Effector memory CD8-positive, alpha-beta T cell (primary cell): ENCODE measurements at places on chromosomes 3 and 15.

- DNase-seq = peak; percentile 56
- no peaks in the 10 kb centered on the region for H3K36me3 ChIP-seq
- peaks cover 18% of the 10 kb centered on the region for H3K27me3 ChIP-seq
- peaks cover 10% of the 10 kb centered on the region for H3K4me1 ChIP-seq
- H3K27ac ChIP-seq = no peak overlapping the region
These were observed 36.4 kb downstream of the FAM3D start for GRCh38 chr3:58630076-58630709.

DNA sequence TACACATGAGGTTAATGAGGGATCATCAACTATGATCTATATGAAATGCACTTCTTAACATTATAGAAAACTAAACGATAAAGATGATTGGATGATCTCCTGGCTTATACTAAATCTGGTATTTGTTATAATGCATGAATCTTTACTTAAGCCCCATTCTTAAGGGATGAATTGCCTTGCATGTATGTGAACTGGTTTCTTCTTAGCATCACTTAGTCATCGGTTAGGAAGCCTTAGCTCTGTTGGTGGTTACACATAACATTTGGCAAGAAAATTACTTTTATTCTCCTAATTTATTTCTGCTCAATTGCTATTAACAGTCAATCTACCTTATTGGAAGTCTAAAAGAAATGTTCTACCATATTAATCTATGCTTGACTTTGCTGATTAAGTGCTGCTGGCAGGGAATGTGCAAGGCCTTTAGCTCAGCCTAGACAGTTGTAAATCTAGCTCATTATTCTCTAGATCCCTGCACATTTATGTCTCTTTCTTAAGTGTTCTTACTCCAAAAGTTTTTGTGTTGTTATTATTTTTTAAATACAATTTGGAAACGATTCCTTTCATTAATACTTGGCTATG is 356.0 kb downstream of the ZPLD1 start:
- H3K4me3 ChIP-seq = no peak overlapping the region
- no peaks in the 10 kb centered on the region for H3K4me1 ChIP-seq
- no peak overlapping the region for H3K27ac ChIP-seq

DNA sequence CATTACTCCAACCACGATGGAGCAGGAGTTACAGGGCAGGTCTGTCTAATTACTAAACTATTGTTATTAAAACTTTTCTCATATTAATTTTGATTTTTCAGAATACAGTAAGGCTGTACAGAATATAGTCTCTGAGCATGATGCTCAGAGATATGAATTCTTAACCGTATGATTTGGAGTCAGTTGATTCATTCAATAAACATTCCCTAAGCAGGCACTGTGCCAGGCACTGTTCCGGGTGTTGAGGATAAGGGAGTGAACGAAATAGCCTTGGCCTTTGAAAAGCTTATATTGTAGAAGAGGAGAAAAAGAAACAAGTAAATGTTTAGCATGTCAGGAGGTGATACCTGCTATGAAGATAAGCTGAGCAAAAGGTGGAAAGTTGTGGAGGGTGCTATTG is 187.3 kb downstream of the KCNAB1 start:
- peaks cover 3% of the 10 kb centered on the region for H3K36me3 ChIP-seq
- no peak for DNase-seq
- H3K27ac ChIP-seq = no peak overlapping the region
- H3K4me3 ChIP-seq = no peak overlapping the region

- H3K27ac ChIP-seq = no peak overlapping the region
- DNase-seq = no peak
- H3K4me3 ChIP-seq = no peak overlapping the region
These were observed 11.2 kb downstream of the PTH1R start for GRCh38 chr3:46888705-46889104.

GRCh38 chr3:9111417-9111816 is 138.0 kb downstream of the SRGAP3 start:
- H3K36me3 ChIP-seq = no peaks in the 10 kb centered on the region
- DNase-seq = no peak
- no peak overlapping the region for H3K27ac ChIP-seq
- no peak overlapping the region for H3K4me3 ChIP-seq
- H3K4me1 ChIP-seq = no peaks in the 10 kb centered on the region

DNA sequence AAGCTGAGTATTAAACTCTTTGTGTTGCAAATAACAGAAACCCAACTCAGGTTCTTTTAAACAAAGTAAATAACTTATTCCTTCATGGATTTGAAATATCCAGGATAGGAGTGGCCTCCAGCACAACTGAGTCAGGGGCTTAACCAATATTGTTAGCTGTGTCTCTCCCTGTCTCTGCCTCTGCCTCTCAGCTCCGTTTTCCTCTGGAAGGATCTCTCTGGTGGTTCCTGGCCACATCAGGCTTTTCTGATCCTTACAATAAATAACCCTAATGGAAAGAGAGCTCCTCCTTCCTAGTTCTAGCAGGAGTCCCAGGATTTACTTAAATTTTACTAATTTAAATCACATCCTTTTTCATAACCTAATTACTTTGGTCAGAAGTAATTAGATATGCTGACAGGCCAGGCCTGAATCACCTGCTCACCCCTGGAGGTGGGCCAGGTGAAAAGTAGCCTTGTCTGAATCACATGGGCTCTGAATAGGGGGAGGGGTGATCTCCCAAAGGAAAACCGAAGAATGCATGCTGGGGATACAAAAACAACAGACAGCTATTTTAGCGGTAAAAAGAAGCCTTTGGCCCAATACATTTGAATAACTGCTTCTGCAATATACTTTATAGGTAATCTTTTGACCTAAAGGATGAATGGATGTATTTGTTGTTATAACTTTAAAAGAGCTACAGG is 75.4 kb downstream of the REC114 start:
- no peak for DNase-seq
- no peaks in the 10 kb centered on the region for H3K36me3 ChIP-seq
- H3K27ac ChIP-seq = peak overlapping the region; percentile 36
- H3K27me3 ChIP-seq = no peaks in the 10 kb centered on the region

GRCh38 chr15:71777216-71777943 is 33.0 kb upstream of the NR2E3 start:
- H3K36me3 ChIP-seq = peaks cover 4% of the 10 kb centered on the region
- peaks cover 18% of the 10 kb centered on the region for H3K27me3 ChIP-seq
- no peak for DNase-seq
- no peak overlapping the region for H3K27ac ChIP-seq
- no peak overlapping the region for H3K4me3 ChIP-seq

DNA sequence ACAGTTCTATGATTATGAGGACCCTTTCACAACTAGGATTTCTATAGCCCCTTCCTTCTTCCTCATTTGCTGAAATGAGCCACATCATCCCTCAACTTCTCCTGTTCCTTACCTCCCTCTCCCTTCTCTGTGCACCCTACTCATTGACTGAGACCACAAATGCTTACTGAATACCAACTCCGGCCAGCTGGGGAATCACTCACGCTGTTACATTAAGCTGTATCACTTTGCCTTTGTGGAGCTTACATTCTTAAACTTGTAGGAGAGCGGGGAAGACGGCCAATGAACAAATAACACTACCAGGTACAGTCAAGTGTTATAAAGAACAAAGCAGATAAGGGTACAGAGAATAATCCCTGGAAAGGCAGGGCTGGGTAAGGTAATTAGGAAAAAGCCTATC is 5.7 kb downstream of the SUCLG2 start:
- no peak for DNase-seq
- peak overlapping the region; percentile 2 for H3K27ac ChIP-seq

GRCh38 chr3:151203051-151203420 is at the start of gene GPR171:
TSS of gene GPR171 (minus strand) at chr3:151203216. CDS start at chr3:151199386, 3,830 bp downstream.
- peaks cover 57% of the 10 kb centered on the region for H3K4me1 ChIP-seq
- DNase-seq = peak; percentile 56
- peak within 1 kb of the TSS; percentile 96 for H3K27ac ChIP-seq
- peak within 1 kb of the TSS; percentile 89 for H3K4me3 ChIP-seq

- no peaks in the 10 kb centered on the region for H3K4me1 ChIP-seq
- H3K27me3 ChIP-seq = no peaks in the 10 kb centered on the region
- no peak overlapping the region for H3K27ac ChIP-seq
These were observed 297.1 kb downstream of the NSUN3 start for GRCh38 chr3:94359996-94360395.

- peak overlapping the region; percentile 13 for H3K27ac ChIP-seq
- no peak for DNase-seq
- no peaks in the 10 kb centered on the region for H3K4me1 ChIP-seq
- no peak overlapping the region for H3K4me3 ChIP-seq
- H3K27me3 ChIP-seq = peaks cover 6% of the 10 kb centered on the region
- H3K36me3 ChIP-seq = no peaks in the 10 kb centered on the region
These were observed 173.6 kb upstream of the LYSMD4 start for GRCh38 chr15:99906793-99907192.

DNA sequence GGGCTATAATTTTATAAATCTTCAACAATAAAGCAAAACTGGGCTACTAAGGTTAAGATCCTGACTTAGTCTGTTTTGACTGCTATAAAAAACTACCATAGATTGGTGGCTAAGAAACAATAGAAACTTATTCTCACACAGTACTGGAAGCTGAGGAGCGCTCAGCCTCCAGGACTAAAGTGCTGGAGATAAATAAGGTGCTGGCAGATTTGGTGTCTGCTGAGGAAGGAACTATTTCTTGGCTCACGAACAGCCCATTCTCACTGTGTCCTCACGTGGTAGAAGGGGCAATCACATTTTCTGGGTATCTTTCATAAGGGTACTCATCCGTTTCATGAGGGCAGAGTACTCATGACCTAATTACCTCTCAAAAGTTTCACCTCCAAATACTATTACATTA is 166.8 kb upstream of the CBLB start:
- H3K4me3 ChIP-seq = no peak overlapping the region
- no peak overlapping the region for H3K27ac ChIP-seq
- H3K36me3 ChIP-seq = no peaks in the 10 kb centered on the region
- H3K4me1 ChIP-seq = peaks cover 12% of the 10 kb centered on the region
- DNase-seq = no peak
- no peaks in the 10 kb centered on the region for H3K27me3 ChIP-seq

GRCh38 chr15:41966920-41967465 is 5.4 kb downstream of the EHD4 start:
- H3K27me3 ChIP-seq = no peaks in the 10 kb centered on the region
- H3K4me1 ChIP-seq = peaks cover 36% of the 10 kb centered on the region
- H3K27ac ChIP-seq = peak overlapping the region; percentile 69
- H3K36me3 ChIP-seq = peaks cover 38% of the 10 kb centered on the region
- H3K4me3 ChIP-seq = no peak overlapping the region

GRCh38 chr15:49200347-49200746 is 30.3 kb downstream of the GALK2 start:
- no peaks in the 10 kb centered on the region for H3K27me3 ChIP-seq
- peaks cover 8% of the 10 kb centered on the region for H3K36me3 ChIP-seq
- no peak for DNase-seq
- H3K4me3 ChIP-seq = no peak overlapping the region

DNA sequence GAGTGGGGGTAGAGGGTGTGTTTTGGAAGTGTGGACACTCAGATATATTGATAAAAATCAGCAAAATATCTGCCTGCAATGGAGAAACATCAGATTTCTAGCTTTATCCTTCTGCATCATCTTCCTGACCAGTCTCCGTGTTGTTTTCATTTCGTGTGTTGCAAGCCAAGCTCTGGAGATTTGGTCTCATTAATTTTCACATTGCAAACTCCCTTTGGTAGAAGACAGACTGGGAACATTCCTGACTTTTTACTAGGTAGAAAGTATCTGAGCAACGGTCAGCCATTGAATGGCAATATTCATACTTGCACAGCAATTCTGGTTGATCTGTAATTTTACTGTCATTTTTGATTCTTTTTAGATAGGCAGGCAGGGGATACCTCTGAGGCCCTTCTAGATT is 30.4 kb downstream of the FSTL1 start:
- peaks cover 35% of the 10 kb centered on the region for H3K27me3 ChIP-seq
- no peaks in the 10 kb centered on the region for H3K36me3 ChIP-seq

GRCh38 chr3:103657756-103658155 is 1222.9 kb downstream of the ZPLD1 start:
- H3K27me3 ChIP-seq = no peaks in the 10 kb centered on the region
- H3K36me3 ChIP-seq = no peaks in the 10 kb centered on the region
- no peak for DNase-seq

DNA sequence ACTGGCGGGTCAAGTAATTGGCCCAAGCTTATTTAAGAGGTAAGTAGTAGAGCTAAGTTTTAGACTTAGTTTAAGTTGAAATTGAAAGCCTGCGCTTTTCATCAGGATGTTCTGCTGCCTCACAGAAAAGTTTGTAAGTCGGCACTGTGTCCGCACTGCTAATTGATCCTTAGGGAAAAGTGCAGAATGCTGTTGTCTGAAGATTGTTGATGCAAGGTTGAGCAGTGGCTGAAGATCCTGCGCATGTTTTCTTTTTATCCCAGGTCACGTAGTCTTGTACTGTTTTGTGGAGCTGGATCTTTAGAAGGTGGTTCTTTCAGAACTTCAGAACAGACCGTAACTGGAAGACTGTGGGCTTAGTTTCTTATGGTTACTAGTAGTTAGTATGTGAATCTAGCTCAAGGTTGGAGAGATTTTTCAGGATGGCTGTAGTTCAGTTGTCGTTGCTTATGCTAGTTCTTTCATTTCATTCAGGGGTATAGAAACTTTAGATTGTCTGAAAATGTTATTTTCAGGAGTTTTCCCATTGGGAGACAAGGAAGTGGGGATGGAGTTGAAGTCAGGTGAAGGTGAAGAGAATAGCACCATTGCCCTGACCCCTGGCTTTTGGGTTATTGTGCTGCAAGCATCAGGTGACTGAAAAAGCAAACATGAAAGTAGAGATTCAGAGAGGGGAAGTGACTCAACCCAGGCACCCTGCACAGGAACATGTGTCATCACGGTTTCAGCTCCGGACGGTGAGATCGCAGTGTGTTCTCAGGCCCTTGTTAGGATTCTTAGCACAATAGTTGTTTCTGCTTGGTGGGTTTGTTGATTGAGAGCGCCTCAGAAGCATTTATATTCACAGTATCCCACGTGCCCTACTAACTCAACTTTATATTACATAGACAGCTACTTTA is 32.8 kb downstream of the AKAP13 start:
- H3K27ac ChIP-seq = peak overlapping the region; percentile 64
- H3K27me3 ChIP-seq = no peaks in the 10 kb centered on the region
- peak; percentile 42 for DNase-seq
- peaks cover 4% of the 10 kb centered on the region for H3K36me3 ChIP-seq

GRCh38 chr3:139774560-139775302 is 97.0 kb upstream of the NMNAT3 start:
- H3K27ac ChIP-seq = no peak overlapping the region
- H3K4me3 ChIP-seq = no peak overlapping the region
- H3K4me1 ChIP-seq = no peaks in the 10 kb centered on the region
- no peaks in the 10 kb centered on the region for H3K36me3 ChIP-seq

GRCh38 chr15:62094388-62094787 is 27.6 kb downstream of the C2CD4A start:
- H3K27ac ChIP-seq = no peak overlapping the region
- peaks cover 3% of the 10 kb centered on the region for H3K36me3 ChIP-seq
- no peaks in the 10 kb centered on the region for H3K4me1 ChIP-seq

- no peaks in the 10 kb centered on the region for H3K4me1 ChIP-seq
- DNase-seq = no peak
- no peaks in the 10 kb centered on the region for H3K27me3 ChIP-seq
- no peaks in the 10 kb centered on the region for H3K36me3 ChIP-seq
- H3K4me3 ChIP-seq = no peak overlapping the region
These were observed 361.3 kb downstream of the ULK4 start for GRCh38 chr3:41600616-41601015.

DNA sequence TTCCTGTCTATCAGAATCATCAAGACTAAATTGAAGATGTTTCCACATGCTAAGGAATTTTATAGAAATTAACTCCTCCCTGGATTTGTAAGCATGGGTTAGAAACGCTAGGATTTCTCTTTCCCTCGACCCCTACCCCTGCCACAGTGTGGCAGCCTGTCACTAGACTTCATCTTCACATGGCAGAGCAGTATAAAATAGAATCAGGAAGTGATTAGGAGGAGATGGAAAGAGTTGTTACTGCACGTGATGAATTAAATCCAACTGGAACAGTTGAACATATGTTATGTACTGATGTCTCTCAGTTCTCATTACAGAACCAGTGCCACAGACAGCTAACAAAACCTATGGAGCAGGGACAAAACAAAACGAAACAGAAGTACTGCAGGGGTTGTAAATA is 130.0 kb upstream of the BNIP2 start:
- peaks cover 10% of the 10 kb centered on the region for H3K4me1 ChIP-seq
- no peak overlapping the region for H3K4me3 ChIP-seq
- H3K27ac ChIP-seq = no peak overlapping the region
- no peak for DNase-seq
- no peaks in the 10 kb centered on the region for H3K36me3 ChIP-seq
